ENCODE measurements at places on chromosomes 11 and 22.

GRCh38 chr11:34379539-34379938, 21.7 kb upstream of the ABTB2 start:
- no peak for DNase-seq

- no peak for DNase-seq
Measured at GRCh38 chr11:69245041-69245440, 48.9 kb upstream of the MYEOV start.

GRCh38 chr11:67119585-67120391, 725 bp downstream of the KDM2A start:
- peak; percentile 26 for DNase-seq

- DNase-seq, result no peak
Measured at GRCh38 chr11:58613228-58613627, 9.2 kb upstream of the CNTF start.

GRCh38 chr11:66275396-66275795, 2.6 kb upstream of the CNIH2 start:
- DNase-seq, result no peak

GRCh38 chr11:68113986-68114385, 7.2 kb downstream of the CHKA start:
- no peak for DNase-seq

GRCh38 chr11:86814775-86815174, 14.4 kb downstream of the PRSS23 start:
- DNase-seq, result no peak

GRCh38 chr22:42338479-42338878, 68.0 kb upstream of the TCF20 start:
- no peak for DNase-seq

DNA sequence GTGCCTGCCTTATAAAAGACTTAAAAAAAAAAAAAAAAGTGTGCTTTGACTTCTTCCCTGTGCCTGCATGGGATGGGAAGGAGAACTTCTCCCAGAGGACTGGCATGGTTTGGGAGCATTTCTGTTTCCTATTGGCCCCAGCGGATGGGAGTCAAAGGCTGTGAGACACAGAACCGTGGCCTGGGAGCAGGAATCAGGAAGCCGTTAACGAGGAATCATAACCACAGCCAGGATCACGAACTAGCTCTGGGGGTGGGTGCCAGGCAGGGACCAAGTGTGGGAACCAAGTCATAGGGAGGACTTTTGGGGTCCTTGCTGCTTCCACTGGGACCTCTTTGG, 526 bp downstream of the C1QTNF6 start:
- DNase-seq, result no peak

Measured in heart left ventricle (tissue), 16 donors.